ENCODE measurements at places on chromosomes 1 and 21.
A peak's percentile ranks its signal among the peaks of the same experiment; 100 is the strongest.

GRCh38 chr1:204335085-204335484, 24.6 kb downstream of the PLEKHA6 start:
- no peak for DNase-seq

DNA sequence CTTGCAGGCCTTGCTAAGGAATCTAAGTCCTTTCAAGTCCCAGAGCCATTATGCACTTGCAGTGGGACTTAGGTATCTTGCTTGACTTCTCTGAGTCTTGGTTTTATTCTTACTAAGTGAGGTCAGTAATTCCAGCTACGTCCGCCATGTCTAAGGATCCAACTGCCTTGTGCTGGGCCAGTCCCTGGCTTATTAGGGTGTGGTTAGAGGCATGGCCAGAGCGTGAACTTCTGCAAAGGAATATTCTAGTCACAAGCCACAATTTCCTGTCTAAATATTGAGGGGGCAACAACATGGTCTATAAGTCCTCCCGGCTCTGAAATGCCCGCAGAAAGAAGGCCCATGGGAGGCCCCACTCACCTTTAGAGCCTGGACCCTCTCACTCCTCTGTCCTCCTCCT, 82.9 kb downstream of the TMEM53 start:
- no peak for DNase-seq

DNA sequence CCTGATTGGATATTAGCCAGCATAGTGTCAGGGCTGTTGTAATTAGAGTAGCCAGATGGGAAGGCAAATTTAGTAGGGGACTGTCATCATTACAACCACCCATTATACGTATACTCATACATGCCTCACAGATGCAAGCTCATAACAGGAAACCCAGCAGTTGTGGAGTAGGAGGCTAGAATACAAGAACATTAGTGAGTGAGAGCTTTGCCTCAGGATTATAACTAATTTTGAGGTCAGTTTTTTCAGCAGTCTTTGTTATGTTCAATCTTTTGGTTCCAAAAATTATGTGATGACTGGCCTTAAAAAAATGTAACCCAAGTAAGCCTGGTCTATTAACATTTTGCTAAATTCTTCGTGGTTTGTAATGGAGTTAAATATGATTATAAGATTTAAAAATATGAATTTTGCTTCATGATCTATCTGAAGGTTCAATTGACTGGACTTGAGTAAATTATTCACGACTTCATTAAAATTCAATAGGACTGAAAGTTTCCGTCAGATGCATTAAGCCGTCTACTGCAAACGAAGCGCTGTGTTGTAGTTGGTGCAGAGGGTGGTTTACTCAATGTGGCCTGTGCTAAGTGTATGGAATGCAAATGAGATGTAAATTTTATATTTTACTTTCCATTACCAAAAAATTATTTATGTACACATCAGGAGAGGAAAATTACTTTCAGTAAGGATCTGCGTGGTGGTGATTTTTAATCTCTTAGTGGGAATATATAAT, 48.8 kb downstream of the KCNK1 start:
- no peak for DNase-seq

DNA sequence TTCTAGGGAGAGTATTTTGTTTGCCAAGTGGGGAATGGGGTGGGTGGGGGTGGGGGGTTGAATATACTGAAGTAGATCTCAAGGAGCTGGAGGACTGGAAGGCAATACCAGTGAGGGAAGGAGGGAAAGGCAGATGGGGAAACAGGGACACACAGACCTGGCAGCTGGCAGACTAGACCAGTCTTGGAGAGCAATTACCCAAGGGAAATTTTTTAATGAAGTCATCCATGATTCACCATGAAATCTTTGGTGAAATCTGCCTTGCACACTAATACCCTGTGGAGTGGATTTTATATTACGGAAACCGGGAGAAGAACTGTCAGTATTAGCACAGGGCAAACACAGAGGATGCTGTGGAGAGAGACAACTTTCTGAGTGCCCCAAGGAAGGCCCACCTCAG, 29.7 kb upstream of the MARK1 start:
- DNase-seq = no peak

- no peak for DNase-seq
These were observed 6.2 kb downstream of the ADAMTSL4 start for GRCh38 chr1:150555198-150555970.

- no peak for DNase-seq
These were observed at the start of gene CYP4A22 for GRCh38 chr1:47137198-47137597. Gene CYP4A22 (plus strand): TSS chr1:47137441. CDS start chr1:47137486, 45 bp downstream.

- DNase-seq = no peak
These were observed 874.2 kb upstream of the ADGRL2 start for GRCh38 chr1:80926531-80926930.

- DNase-seq = no peak
These were observed 11.1 kb upstream of the PEF1 start for GRCh38 chr1:31655756-31656155.

GRCh38 chr1:20949871-20950590, 162.9 kb upstream of the HP1BP3 start:
- no peak for DNase-seq

- no peak for DNase-seq
These were observed 213.9 kb downstream of the PATJ start for GRCh38 chr1:61956016-61956645.

GRCh38 chr1:47351305-47351704, 17.7 kb downstream of the CMPK1 start:
- peak; percentile 15 for DNase-seq

DNA sequence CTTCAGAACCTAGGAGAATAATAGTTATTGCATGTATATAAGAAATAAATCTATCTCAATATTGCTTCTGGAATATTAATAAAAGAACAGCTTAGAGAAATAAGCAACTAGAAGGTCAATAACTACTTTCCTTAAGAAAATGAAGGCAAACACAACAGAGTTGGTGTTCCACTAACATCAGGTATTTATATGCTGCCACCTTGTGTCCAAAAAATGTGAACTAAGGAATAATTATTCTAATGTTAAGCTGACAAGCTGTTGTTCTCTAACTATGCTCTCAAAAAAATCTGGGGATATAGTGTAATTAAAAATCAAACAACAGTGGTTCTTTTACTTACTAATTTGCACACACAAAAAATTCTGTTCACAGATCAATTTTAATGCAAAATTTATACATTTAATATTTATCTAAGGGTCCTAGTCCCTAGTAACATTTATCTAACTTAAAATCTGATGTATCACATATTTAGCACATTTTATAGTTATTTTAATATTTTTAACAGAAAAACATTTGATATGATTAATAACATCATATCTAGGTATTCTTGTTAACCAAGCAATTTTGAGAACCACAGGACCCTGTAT, 39.6 kb downstream of the UCHL5 start:
- DNase-seq = peak; percentile 33

- DNase-seq = no peak
These were observed 33.5 kb downstream of the KCNC4 start for GRCh38 chr1:110243574-110243973.

- DNase-seq = peak; percentile 47
These were observed 85.6 kb downstream of the CD58 start for GRCh38 chr1:116485071-116485735.

DNA sequence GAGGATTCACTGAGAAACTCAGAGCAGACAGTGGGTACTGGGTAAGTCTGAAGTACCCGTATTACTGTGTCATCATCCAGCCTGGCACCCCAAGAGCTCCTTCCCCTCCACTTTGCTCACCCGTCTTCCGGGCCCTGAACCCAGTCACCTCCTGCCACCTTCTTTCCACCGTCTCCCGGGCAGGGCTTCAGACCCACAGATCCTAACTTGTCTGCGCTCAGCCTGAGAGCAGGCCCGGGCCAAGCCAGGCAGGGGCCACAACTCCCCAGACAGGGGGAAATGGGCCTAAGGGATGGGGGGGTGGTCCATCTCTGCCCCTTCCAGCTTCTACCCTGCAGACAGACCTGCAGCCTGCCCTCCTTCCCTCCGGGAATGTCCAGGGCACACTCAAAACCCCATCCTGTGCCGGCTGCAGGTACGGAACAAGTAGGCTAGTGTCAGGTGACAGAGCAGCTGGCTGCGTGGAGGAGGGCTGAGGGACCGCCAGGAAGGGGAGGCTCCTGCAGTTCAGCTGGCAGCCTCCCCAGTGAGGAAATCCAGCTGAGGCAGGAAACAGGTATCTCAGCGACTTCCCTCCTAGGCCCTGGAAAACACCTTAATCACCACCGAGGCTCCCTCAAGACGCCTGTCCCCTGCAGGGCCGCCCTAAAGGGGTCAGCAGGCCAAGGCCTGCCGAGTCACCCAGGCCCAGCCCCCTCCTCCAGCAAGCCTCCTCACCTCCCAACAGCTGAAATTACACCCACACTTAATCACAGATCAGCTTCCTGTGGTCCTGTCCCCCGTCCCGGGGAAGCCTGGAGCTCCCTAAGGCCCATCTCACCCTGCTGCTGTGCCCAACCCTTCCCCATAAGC, 3.5 kb downstream of the HSPG2 start:
- DNase-seq = peak; percentile 45

GRCh38 chr1:231806623-231807495, 180.3 kb downstream of the DISC1 start:
- peak; percentile 2 for DNase-seq

- DNase-seq = peak; percentile 26
These were observed 55.8 kb downstream of the NAV1 start for GRCh38 chr1:201594575-201595245.

DNA sequence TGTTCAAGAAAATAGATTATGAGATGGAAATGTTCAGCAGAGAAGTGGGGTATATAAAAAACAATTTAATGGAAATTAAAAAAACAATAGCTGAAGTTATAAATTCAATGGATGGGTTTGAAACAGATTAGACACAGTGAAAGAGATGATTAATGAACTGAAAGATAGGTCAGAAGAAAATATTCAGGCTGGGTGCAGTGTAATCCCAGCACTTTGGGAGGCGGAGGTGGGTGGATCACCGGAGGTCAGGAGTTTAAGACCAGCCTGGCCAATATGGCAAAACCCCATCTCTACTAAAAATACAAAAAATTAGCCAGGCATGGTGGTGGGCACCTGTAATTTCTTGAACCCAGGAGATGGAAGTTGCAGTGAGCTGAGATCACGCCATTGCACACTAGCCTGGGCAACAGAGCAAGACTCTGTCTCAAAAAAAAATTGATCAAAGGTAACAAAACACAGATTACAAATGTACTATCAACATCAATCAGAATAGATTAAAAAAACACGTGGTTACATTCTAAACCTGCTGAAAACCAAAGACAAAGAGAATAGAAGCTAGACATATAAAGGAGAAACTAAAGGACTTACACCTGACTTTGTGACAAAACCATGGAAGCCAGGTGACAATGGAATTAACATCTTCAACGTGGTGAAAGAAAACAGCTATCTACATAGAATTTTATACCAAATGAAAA, 4.8 kb upstream of the SUMO3 start:
- DNase-seq = no peak

GRCh38 chr1:228507961-228508652, 20.9 kb downstream of the RNF187 start:
- DNase-seq = no peak

- DNase-seq = no peak
These were observed 551.1 kb downstream of the PLPP3 start for GRCh38 chr1:56028244-56028643.

DNA sequence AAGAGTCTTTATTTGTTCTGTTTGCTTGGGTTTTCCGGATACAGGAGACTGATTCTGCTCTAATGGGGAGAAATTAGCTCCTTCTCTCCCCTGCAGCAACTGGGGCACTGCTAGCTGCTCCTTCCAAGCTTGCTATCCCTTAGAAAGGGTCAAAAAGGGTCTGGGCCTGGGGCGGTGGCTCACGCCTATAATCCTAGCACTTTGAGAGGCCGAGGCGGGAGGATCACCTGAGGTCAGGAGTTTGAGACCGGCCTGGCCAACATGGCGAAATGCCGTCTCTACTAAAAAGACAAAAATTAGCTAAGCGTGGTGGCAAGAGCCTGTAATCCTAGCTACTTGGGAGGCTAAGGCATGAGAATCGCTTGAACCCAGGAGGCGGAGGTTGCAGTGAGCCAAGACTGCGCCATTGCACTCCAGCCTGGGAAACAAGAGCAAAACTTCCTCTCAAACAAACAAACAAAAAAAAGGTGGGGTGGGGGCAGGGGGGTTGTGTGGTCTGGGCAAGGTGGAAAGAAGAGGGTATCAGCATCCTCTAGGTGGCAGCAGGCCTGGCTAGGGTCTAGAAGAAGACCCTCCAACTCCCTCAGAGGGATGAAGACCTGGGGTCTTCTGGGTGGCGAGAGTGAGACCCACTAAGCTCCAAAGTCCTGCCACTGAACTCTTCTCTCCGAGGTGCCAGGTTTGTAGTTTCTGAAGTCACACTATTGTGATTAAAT, 15.4 kb upstream of the TBX15 start:
- DNase-seq = no peak

DNA sequence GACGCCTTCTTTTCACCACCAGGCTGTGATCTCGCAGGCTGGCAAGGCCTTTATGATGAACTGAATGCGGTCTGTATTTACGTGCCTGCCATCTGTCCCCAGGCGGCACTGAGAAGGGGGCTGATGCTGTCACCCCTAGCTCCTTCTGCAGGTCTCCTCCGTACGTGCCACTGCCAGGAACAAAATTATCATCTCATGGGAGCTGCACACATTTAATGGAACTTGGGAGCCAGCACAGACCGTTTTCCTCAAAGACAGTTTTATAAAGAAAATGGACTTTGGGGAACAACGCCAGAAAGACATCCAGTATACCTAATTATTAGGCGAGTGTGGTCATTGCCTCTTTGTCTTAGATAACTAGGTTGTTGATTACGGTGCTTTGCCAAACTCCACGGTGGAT, 434.5 kb downstream of the KIF26B start:
- no peak for DNase-seq

DNA sequence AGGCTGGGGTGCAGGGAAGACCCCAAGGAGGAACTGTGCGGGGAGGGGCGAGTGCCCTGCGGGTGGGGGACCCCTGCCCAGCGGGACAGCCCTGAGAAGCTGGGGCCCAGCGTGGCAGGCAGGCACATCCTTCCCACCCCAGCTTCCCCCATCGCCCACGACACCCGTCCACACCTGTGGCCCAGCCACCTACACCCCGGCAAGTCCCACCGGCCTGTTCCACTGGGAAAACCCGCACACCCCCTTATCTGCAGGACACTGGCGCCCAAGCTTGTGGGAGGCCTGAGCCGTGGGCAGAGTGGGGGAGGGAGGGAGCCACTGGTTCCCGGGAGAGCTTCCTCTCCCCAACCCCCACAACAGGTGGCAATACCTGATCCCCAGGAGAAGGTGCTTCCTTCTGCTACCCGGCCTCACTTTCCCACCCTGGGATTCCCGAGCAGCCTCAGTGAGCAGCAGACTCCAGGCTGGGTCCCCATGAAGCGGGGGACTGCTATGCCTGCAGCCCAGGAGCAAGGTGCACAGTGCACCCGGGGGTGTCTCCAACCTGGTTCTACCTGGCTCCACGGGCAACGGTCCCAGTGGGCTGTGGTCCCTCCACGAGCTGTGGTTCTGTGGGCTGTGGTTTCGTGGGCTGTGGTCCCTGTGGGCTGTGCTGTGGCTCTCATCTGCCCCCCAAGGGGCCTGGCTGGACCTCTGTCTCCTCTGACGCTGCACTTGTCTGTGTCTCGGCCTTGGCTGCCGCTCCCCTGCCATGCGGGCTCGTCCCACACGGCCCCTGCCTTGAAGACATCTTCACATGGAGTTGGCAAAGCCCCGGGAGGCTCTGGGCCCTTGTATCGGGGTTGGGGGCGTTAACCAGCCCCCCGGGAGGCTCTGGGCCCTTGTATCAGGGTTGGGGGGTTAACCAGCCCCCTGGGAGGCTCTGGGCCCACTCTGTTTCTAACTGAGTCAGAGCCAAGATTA, 37.8 kb upstream of the POFUT2 start:
- DNase-seq = no peak

GRCh38 chr1:173520799-173521198, 43.7 kb downstream of the PRDX6 start:
- DNase-seq = no peak

Measured in NCI-H226 (cell line).